Stimulated activated CD8-positive, alpha-beta memory T cell treated with anti-CD3 and anti-CD28 coated beads, Interleukin-15, amount 100 ng/mL, for 24 hours (primary cell): ENCODE measurements at places on chromosomes 3 and 15.

DNA sequence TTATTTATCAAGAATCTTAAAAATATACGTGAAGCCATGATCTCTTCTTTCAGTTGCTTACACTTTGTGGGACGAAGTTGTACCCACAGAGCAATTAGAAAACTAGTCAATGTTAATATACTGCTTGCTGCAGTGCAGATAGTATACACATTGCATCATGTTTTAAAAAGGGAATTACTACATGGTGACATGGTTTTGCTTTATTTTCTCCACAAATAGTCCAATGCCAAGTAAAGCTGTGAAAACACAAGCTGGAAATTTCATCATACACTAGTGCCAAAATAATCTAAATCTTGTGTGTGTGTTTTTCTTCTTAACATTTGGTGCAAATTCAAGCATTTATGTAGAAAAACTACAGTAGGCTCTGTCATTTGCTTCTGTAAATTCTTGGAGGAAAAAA, 233.0 kb downstream of the EPHA3 start:
- no peak for DNase-seq

- no peak for DNase-seq
Measured at GRCh38 chr15:42134617-42135245, 21.7 kb downstream of the PLA2G4F start.

- no peak for DNase-seq
Measured at GRCh38 chr3:122918576-122919290, 108.8 kb downstream of the SEMA5B start.

- DNase-seq, result no peak
Measured at GRCh38 chr3:76203578-76203977, 418.2 kb upstream of the ZNF717 start.

- no peak for DNase-seq
Measured at GRCh38 chr3:4956738-4957137, 22.5 kb upstream of the BHLHE40 start.

DNA sequence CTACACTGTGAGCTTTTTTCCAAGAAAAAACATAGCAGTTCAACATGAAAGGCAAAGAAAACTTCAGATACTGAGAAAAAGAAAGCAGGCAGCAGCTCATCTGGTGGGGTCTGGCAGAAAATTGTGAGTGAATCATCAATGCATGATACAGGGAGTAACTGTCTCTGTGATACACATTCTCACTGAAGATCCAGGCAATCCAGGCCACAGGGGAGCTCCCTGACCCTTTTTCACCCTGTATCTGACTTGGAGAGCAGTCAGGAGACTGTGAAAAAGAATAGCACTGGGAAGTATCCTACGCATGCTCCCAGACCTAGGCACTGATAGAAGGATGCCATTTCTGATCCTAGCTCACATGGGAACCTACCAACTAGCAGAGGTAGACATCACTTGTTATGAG, 269.8 kb downstream of the MBNL1 start:
- DNase-seq, result no peak

GRCh38 chr3:145557405-145557804, 603.6 kb downstream of the PLOD2 start:
- no peak for DNase-seq

DNA sequence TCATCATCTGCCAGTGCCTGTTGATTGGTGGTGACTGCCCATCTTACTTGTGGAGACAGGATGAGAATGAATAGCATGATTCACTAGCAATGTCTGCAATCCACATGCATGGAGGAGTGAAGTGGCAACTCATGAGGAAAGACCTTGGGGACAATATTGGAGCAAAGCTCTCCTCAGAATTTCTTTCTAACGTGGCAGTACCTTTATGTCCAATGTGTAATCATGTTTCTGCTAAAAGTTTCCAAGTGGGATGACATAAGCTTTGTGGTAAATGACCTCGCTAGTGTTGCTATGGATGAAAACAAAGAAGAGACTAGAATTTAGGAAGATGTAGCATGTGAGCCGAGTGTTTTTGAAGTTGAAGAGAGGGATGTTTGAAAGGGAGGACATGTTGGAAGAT, 117.8 kb downstream of the CPNE4 start:
- DNase-seq, result no peak

GRCh38 chr3:113151461-113152031, 59.8 kb upstream of the BOC start:
- no peak for DNase-seq

DNA sequence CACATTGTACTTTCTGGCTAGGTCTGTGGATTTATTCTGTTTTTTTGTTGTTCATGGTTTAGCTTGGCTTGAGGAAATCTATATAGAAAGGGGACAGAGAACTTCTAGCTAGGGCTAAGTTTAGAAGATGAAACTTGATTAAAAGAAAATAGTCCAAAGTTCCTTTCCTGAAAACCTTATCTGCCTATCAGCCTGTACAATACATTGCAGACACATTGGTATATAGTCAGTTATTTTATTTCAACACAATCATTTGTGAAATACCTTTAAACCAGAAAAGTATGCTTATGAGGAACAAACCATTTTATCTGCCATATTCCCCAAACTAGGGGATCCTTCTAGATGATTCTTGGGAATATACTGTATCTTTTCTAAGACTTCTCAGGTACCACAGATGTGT, 147.3 kb upstream of the CGNL1 start:
- no peak for DNase-seq

- no peak for DNase-seq
Measured at GRCh38 chr3:43998370-43998835, 243.3 kb upstream of the TOPAZ1 start.

DNA sequence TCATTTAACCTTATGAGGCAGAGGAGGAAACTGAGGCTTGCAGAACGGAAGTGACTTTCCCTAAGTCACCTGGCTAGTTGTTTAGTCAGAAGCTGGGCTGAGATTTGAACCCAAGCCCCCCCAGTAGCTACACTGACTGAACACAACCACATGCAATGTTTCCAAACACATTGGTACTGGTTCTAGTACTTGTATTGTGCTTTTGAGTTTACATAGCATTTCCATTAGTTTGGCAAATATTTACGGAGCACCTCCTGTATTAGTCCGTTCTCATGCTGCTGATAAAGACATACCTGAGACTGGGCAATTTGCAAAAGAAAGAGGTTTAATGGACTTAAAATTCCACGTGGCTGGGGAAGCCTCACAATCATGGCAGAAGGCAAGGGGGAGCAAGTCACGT, 56.3 kb upstream of the ITGA11 start:
- DNase-seq, result no peak

GRCh38 chr15:63492541-63493077, 11.8 kb upstream of the USP3 start:
- no peak for DNase-seq

GRCh38 chr3:39343076-39343717, 13.7 kb downstream of the CCR8 start:
- DNase-seq, result no peak

DNA sequence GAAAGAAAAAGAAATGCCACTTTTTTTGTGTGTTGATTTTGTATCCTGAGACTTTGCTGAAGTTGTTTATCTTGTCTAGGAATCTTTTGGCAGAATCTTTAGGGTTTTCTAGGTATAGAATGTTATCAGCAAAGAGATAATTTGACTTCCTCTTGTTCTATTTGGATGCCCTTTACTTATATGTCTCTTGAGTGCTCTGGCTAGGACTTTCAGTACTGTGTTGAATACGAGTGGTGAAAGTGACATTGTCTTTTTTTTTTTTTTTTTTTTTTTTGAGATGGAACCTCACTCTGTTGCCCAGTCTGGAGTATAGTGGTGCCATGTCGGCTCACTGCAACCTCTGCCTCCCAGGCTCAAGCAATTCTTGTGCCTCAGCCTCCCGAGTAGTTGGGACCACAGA, 64.7 kb upstream of the NPHP3 start:
- DNase-seq, result no peak

DNA sequence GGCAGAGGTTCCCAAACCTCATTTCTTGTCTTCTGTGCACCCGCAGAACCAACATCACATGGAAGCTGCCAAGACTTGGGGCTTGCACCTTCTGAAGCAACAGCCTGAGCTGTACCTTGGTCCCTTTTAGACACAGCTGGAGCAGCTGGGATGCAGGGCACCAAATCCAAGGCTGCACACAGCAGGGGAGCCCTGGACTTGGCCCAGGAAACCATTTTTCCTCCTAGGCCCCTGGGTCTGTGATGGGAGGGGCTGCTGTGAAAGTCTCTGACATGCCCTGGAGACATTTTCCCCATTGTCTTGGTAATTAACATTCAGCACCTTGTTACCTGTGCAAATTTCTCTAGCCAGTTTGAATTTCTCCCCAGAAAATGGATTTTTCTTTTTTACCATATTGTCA, 33.6 kb upstream of the TMEM45A start:
- DNase-seq, result no peak

DNA sequence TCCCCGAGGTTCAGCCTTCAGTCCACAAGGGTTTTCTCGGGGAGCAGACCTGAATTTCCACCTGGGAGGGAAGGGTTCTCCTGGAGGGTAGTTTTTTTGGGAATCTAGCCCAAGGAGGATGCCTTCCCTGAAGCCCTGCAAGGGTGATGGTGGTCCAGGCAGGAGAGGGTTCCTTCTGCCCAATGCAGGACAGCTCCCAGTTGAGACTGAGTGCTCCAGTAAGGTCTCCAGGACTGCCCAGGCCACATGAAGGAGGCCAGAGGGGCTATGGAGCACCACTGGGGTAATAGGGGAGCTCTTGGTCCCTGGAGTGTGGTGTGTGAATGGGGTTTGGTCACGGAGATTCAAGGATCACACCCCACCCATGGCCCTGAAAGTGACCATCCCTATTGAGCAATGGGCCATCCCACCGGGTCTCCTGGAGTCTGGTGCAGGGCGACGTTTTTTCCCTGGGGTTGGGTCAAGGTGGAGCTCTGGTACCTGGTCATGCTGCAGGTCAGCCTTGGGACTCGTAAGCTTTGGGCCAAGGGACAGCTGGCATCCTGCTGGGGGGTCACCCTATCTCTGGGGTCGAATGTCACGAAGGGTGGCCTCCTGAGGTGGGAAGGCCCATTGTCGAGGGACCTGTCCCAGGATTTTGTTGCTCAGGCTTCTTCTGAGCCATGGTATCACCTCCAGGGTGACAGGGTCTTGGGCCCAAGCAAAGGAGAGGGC, 196.5 kb downstream of the UBE3A start:
- DNase-seq, result no peak

DNA sequence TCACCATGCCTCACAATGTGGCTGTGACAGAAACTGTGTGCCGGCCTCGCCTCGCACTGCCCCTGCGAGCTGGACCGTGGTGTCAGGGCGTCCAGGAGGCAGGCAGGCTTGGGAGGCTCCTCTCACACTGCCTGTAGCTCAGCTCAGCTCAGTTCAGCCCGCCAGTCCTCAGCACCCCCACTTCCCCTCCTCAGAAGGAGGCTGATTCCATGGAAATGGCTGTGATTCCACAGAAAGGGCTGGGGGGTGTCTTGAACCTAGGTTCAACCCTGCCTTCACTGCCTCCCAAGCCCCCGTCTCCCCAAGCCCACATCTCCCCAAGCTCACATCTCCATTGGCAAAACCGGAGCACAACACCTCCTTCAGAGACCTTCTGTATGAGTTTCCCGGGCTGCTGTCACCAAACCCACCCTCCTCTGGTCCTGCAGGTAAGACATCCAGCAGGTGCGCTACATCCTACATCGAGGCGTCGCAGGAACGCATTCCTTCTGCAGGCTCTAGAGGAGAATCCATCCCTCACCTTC, 94.0 kb downstream of the OCA2 start:
- DNase-seq, result no peak

- DNase-seq, result no peak
Measured at GRCh38 chr3:45776301-45776595, 20.1 kb downstream of the SLC6A20 start.
